ENCODE measurements at places on chromosomes 7 and 10.

DNA sequence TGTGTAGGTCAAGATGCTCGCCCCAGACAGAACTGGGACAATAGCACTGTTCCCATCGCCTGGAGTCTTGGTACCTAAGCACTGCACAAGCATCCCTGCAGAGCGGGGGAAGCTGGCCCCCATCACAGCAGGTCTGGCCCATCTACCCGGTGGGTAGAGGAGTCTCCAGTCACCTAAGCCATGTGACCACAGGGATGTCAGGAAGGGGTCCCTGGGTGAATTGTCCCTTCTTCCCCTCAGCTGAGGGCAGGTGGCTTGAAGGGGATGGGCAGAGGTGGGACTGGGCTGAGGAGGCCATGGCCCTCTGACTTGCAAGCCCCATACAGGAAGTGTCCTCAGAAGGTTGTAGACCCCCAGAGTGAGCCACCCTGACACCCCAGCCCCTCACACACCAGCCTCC, 39.7 kb downstream of the FRMPD2 start:
- DNase-seq, result no peak

DNA sequence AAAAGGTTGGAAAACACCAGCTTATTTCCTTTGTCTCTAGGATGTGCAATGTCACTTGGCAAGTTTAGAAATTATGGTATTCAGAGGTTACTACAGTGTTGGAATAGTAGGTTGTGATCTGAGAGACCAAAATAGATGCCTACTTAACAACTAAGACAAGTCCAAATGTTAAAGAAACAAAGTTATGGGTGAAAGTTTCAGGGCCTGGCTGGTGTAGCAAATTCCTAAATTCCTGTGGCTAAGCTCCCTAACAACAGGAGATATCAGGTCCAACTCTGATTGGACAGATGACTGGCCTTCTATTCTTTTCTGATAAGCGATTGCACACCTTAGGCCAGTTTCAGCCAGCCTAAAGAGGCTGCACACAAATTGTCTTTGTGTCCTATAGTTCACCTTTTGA, 873.5 kb downstream of the REEP3 start:
- no peak for DNase-seq

- DNase-seq, result no peak
Observed at GRCh38 chr7:73668886-73669230, 1.2 kb downstream of the VPS37D start.

- DNase-seq, result no peak
Observed at GRCh38 chr7:116431787-116432526, 67.6 kb upstream of the CAV2 start.

GRCh38 chr7:109611656-109612055, 1042.0 kb downstream of the DNAJB9 start:
- no peak for DNase-seq

GRCh38 chr10:106310596-106310995, 853.9 kb downstream of the SORCS1 start:
- no peak for DNase-seq

GRCh38 chr7:157429680-157430224, 92.9 kb downstream of the DNAJB6 start:
- DNase-seq, result no peak

DNA sequence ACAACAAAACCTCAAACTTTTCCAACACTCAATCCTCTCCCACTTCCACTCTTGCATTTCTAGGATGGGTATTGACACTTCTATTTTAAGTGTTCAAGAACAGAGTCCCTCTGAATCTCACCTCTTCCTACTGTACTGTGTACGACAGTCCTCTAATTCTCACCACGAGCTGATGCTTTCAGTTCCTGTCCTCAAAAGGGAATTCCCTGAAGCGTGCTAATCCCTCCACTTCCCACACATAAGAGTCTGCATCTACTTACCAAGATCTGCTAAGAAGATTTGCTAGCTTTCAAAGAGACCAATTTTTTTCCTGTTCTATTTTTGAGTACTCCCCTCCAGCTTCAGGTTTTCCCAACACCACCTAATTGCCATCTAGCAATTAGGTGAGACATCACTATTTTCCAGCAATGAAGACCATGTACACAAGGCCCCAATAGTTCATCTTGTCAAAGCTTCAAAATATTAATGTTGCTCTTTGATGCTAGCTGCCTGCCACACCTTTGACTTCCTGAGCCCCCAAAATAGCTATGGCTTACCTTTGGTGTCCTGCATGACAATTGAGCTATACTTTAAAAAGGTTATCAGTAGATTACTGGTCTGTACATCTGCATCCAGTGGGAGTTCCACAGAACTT, 54.4 kb downstream of the ARMH3 start:
- peak; percentile 63 for DNase-seq

- peak; percentile 61 for DNase-seq
Observed at GRCh38 chr10:17616403-17617030, 657 bp downstream of the HACD1 start.

DNA sequence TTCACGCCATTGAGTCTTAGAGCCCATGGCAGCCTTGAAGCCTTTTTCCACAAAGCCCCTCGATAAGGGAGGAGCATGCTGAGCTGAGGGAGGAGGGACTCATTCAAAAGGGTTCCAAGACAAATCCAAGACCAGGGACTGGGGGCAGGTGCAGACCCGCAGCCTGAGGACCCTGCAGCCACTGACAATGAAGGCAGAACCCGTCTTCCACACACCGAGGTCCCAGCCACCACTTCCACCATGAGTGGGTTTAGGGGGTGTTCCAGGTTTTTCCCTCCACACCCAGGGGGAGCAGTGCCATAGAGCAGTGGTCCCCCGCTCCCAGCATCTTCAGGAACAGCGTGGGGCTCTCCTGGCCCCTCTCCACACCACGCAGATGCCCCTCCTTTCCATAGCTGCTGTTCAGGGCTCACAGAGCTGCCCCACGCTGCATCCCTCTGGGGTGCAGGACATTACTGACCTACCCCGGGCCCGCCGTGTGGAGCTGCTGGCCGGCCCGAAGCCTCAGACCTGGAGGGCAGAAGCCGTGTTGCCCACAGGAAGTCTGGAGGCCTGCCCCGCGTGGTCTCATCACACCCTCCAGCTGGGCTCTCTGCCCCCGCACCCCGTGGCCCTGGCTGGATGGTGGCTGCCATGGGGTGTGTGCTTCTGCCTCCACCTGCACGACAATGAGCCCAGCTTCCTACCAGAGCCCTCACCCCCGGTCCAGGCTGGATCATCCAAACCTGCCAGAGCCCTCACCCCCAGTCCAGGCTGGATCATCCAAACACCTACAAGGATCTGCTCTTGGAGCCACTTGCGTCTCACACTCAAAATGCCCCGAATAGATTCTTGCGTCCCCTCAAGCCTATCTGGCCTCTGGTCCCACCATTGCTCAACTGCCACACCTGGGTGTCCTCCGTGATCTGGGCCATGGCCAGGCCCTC, 220.0 kb upstream of the TCERG1L start:
- no peak for DNase-seq

GRCh38 chr10:18658271-18659124, 733 bp upstream of the ARL5B start:
- DNase-seq, result peak; percentile 20

All from GM13976 (cell line).